ENCODE measurements at places on chromosomes 5 and 9.

DNA sequence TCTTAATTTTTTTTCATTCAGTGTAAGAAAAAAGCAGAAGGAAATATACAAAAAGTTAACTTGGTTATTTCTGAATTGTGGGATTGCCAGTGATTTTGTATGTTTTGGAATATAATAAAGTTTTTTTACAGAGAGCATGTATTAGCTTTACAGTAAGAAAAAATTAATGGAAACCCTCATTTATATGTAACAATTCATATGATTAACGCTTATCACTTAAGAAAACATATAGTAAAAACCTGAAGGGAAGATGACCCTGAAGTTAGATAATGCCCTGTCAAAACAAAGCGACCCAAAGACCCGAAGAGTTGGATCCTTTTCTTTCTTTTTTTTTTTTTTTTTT is 52.4 kb downstream of the EHMT1 start:
- no peak for DNase-seq

DNA sequence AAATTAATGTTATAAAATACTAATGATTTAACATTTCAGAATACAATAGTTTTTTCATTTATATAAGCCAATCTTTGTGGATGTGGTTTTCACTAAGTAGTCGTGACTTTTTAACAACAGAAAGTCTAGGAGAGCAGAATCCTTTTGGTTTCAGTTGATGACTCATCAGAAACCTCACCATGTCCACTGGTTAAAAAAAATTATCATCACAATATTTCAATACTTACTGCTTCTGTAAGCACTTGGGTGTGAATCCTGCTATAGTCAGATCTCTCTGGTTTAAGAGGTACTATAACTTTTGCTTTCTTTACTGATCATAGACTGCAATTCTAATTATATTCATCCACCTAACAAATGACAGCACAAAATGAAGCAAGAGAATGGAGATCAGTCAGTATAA is 77.2 kb downstream of the MRPS30 start:
- peak; percentile 30 for DNase-seq

GRCh38 chr9:104907278-104907951 is 20.5 kb downstream of the ABCA1 start:
- DNase-seq: peak; percentile 51

DNA sequence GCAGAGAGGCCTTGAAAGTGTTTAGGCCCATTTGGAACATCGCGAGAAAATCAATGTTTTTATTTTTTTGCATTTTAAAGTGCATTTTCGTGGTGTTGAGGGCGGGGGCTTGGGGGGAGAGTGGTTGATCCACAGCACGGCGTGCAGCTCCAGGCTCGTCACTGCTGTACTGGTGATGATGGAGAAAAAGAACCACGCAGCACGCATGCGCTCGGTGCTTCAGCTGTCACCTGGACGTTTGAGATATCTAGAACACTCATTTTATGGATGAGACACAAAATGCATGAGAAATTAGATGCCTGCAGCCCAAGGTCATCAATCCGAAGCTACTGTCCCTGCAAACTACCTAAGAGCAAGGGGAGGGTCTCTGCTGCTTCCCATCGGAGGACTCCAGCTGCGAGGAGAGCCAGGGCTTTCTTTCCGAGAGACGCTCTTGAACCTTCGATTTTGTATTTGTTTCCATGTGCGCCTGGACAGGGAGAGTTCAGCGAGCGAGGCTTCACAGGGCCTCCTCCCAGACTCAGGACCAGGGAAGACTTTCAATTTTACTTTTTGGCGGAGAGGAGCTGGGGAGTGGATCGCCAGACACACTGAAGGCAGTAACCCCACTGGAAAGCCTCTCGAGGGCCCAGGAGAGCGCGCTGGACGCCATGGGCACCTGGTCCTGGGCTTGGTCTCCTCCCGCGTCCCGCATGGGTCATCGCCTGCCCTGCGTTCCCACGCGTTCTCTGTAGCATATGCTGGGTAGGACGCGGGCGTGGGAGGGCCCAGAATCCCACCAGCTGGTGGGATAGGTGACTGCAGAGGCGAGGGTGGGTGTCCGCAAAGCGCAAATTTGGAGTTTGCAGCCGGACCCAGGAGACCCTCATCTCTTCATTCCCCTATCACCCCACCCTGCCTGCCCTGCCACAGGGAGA is 2.5 kb downstream of the DMRT2 start:
- no peak for DNase-seq
